Suppressor macrophage (primary cell): ENCODE measurements at places on chromosomes 6 and 20.
A peak's percentile ranks its signal among the peaks of the same experiment; 100 is the strongest.

DNA sequence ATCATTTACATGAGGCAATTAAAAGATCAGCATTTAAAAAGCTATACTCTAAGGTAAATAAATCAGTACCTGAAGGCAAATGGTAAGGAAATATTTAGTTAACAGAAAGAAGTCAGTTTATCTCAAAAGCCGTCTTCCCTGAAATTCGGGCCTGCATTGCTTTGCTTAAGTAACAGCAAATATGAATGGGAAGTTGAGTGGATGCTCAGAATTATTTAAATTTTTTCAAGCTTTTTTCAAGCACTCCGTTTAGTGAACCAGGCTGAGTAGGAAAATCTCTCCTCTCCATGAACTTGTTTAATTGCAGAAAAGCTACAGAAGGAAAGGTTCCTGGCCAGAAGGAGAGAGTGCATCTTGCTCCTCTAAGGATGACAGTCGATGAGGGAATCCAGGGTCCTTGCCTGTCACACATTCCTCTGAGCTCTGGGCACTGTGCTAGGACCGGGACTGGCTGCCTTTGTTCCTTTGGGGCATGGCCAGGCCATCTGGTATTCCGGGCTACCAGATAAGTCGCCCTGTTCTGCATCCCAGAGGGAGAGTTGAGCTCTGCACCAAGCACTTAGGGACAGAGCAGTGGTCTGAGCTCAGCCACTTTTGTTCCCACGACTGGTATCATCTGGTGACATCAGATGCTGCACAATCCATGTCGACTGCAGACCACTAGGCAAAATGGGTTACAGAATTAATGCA, 77.6 kb downstream of the RIN2 start:
- DNase-seq: no peak

GRCh38 chr6:36744304-36744673, 46.7 kb downstream of the RAB44 start:
- DNase-seq: no peak

DNA sequence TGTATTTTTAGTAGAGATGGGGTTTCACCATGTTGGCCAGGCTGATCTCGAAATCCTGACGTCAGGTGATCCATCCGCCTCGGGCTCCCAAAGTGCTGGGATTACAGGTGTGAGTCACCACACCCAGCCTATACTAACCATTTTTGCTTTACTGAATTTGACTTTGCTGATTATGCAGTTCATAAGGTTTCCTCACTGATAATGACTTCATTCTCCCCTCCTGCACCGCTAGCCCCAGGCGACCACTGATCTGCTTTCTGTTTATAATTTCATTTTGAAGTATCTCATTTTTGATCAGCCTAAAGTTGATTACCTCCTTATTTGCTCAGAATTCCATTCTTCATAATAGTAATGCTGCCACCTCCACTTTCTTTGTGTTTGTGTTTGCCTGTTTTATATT, 48.7 kb upstream of the FAM83D start:
- DNase-seq: no peak

GRCh38 chr6:119170447-119171087, 92.1 kb upstream of the FAM184A start:
- DNase-seq: no peak

DNA sequence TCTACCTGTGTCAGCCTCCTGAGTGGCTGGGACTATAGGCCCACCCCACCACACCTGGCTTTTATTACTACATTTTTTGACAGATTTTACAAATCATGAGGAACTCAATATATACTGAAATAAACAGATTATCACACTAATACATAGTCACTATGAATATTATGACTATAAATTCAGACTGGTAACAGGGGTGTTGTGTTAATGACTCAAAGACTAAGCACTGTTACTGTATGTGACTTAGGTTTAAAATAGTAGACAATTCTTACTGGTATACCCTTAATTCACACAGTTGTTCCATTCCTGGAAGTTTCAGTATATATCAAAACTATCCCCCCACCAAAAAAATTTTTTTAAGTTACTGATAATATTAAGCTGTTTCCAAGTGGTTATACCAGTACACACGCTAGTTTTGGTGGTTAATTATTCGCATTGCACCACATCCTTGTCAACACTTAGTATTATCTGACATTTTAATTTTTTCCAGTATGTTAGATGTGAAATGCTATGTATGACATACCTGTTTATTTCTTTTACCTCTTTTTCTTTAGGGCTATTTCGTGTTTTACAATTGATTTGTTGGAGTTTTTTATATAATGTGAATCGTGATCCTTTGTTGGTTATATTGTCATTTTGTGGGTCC, 34.4 kb upstream of the C20orf144 start:
- DNase-seq: no peak

DNA sequence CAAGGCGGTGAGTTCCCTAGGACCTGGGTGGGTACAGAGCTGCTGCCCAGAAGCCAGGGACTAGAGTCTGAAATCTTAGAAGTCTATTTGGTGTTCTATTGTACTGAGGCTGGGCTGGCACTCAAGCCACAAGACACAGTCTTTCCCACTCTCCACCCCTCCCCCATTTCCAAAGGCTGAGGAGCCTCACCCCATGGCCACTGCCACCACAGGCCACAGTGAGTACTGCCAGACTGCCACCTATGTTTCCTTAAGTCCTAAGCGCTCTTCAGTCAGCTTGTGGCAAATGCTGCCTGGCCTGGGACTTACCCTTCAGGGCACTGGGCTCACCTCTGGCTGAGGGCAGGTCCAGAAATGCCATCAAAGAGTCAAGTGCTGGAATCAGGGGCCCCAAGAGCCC, 469.3 kb downstream of the HAO1 start:
- DNase-seq: no peak

- DNase-seq: peak; percentile 87
Measured at GRCh38 chr20:43749734-43750294, 23.0 kb upstream of the GTSF1L start.

GRCh38 chr6:130019326-130020072, 1.1 kb downstream of the L3MBTL3 start:
- DNase-seq: peak; percentile 40

DNA sequence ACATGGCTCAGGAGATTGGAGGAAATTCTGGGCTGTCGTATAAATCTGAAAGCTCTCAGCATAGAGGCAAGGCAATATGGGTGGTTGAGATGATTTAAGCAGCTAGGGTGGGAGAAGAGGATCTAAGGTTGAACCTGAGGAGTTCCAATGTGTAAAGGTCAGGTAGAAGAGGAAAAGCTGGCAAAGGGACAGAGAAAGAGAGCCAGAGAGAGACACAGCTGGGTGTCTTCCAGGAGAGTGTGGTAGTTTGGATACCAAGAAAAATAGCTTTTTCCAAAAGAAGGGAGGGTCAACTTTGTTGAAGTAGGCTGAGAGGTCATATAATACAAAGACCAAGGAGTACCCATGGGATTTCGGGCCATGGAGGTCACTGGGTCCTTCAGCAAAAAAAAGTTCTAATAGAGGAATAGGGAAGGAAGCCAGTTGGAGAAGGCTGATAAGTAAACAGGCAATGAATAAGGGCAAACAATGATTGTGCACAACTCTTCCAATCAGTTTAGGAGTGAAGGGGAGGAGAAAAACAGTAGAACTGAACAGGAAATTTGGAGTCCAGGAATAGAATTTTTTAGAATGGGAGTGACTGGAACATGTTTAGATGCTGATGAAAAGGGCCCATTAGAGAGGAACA, 135.1 kb downstream of the QRSL1 start:
- no peak for DNase-seq
